ENCODE measurements at places on chromosomes 4 and X. TPM values are rescaled to one million over a fixed set of nuclear protein-coding genes. Genes with fewer than 3 reads are reported as not detected.

The NOX1 gene
- not detected for total RNA-seq

The HPGDS gene
- not detected for total RNA-seq

GRCh38 chr4:43485196-43485595, 592.7 kb downstream of the GRXCR1 start:
- no peaks in the 10 kb centered on the region for H3K36me3 ChIP-seq
- H3K4me3 ChIP-seq: no peak overlapping the region
- no peak for DNase-seq
- H3K4me1 ChIP-seq: no peaks in the 10 kb centered on the region
- H3K27ac ChIP-seq: no peak overlapping the region
- H3K27me3 ChIP-seq: no peaks in the 10 kb centered on the region

GRCh38 chr4:54961357-54961975, 163.9 kb downstream of the KDR start:
- no peaks in the 10 kb centered on the region for H3K27me3 ChIP-seq
- H3K4me3 ChIP-seq: no peak overlapping the region
- H3K4me1 ChIP-seq: no peaks in the 10 kb centered on the region
- no peak overlapping the region for H3K27ac ChIP-seq
- DNase-seq: no peak

GRCh38 chr4:8688041-8688907, 95.7 kb downstream of the CPZ start:
- H3K4me3 ChIP-seq: no peak overlapping the region

DNA sequence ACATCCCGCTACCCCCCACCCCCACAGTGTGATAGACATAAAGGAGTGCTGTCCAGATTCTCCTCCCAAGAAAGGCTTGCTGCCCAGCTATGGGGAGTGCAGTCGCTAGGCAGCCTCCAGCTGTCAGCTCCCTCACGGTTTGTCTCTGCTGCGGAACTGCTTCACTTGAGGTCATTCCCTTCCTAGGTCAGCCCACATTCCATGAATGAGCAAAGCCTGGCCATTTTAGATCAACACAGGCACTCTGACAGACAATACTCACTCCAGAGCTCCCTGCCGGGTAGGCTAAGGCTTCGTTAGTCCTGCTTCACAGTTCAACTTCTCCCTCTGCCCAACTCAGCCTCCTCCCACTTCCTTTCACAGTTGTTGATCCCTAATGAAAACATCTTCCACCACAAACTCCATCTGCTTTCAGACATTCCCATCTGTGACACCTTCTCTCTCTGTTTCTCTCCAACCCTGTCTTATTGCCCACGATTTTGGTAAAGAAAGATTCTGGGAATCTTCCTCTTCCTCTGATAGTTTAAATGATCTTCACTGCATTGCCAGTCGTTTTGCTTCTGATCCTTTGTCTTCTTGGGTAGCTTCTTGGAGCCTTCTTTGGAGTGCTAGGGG, 318.9 kb upstream of the F9 start:
- peaks cover 21% of the 10 kb centered on the region for H3K27me3 ChIP-seq
- no peak for DNase-seq

The PITX2 gene
- 0.48 TPM for total RNA-seq

DNA sequence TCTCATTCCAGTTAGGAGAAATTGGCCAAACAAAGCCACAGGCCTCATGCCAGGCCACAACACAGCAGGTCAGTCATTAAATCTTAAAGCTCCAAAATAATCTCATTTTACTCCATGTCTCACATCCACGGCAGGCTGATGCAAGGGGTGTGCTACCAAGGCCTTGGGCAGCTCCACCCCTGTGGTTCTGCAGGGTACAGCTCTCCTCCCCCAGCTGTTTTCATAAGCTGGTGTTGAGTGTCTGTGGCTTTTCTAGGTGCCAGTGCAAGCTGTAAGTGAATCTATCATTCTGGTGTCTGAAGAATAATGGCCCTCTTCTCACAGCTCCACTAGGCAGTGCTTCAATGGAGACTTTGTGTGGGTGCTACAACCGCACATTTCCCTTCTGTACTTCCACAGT, 949.2 kb downstream of the TECRL start:
- no peak overlapping the region for H3K4me3 ChIP-seq
- H3K4me1 ChIP-seq: no peaks in the 10 kb centered on the region
- H3K36me3 ChIP-seq: no peaks in the 10 kb centered on the region
- no peak overlapping the region for H3K27ac ChIP-seq
- no peak for DNase-seq

The DCX gene
- not detected for total RNA-seq

The RHOH gene
- total RNA-seq: not detected

The ATOH1 gene
- total RNA-seq: not detected

The COMMD8 gene
- total RNA-seq: 22.7 TPM

GRCh38 chrX:96989830-96990571, 106.3 kb downstream of the RPA4 start:
- H3K27ac ChIP-seq: no peak overlapping the region
- H3K36me3 ChIP-seq: 0 out of 2 replicates have a peak, but pooled peaks cover 2% of the 10 kb centered on the region
- DNase-seq: no peak
- H3K4me1 ChIP-seq: no peaks in the 10 kb centered on the region
- no peak overlapping the region for H3K4me3 ChIP-seq
- H3K27me3 ChIP-seq: no peaks in the 10 kb centered on the region

Measured in PC-9 (cell line).